CD8-positive, alpha-beta T cell (primary cell): ENCODE measurements at places on chromosomes 1 and 21. TPM values are rescaled to one million over a fixed set of nuclear protein-coding genes. Genes with fewer than 3 reads are reported as not detected.
A peak's percentile ranks its signal among the peaks of the same experiment; 100 is the strongest.

DNA sequence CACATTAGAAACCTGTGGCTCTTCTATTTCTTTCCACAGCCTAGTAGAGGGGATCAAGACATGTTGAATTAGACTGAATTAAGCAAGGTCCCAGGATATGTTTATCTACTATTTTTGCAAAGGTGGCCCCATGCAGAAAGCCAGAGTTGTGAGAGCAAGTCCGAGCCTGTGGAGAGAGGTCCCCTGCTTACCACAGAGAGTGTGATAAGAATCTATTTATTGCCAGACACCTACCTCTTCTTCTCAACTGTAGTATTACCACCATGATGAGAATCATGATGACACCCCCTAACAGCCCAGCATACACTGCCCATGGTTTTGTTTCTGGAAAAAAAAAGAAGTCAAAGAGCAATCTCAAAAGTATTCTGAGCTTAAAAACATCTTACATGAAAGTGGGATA is 23.0 kb downstream of the SLAMF1 start:
- no peak for DNase-seq

GRCh38 chr1:171037626-171038025 is 53.1 kb upstream of the FMO3 start:
- DNase-seq: no peak

- no peak for DNase-seq
Observed at GRCh38 chr1:999725-1000356, at the start of gene HES4. TSS of gene HES4 (minus strand) at chr1:1000097. CDS start at chr1:999973, 124 bp downstream.

DNA sequence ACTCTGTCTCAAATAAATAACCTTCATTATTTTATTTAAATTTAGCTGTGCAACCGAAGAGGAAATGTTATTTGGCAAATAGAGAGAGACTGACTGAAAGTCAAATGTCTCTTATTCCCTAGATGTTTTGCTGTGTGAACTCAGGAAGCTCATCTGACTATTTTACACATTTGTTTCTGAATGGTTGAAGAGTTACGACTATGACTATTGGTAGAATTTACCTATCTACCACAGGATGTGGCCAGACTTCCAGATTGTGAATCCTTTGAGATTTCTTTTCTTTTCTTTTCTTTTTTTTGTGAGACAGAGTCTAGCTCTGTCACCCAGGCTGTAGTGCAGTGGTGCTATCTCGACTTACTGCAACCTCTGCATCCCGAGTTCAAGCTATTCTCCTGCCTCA is 5.3 kb upstream of the SDE2 start:
- no peak for DNase-seq

- no peak for DNase-seq
Observed at GRCh38 chr1:60762176-60762575, 320.2 kb upstream of the NFIA start.

Gene KRTAP21-1
- total RNA-seq: not detected

Gene RNU1-2
- 3,852 TPM for total RNA-seq

Gene GAS5
- total RNA-seq: 774 TPM

- DNase-seq: no peak
Observed at GRCh38 chr21:33829844-33830243, 85.8 kb downstream of the ATP5PO start.

DNA sequence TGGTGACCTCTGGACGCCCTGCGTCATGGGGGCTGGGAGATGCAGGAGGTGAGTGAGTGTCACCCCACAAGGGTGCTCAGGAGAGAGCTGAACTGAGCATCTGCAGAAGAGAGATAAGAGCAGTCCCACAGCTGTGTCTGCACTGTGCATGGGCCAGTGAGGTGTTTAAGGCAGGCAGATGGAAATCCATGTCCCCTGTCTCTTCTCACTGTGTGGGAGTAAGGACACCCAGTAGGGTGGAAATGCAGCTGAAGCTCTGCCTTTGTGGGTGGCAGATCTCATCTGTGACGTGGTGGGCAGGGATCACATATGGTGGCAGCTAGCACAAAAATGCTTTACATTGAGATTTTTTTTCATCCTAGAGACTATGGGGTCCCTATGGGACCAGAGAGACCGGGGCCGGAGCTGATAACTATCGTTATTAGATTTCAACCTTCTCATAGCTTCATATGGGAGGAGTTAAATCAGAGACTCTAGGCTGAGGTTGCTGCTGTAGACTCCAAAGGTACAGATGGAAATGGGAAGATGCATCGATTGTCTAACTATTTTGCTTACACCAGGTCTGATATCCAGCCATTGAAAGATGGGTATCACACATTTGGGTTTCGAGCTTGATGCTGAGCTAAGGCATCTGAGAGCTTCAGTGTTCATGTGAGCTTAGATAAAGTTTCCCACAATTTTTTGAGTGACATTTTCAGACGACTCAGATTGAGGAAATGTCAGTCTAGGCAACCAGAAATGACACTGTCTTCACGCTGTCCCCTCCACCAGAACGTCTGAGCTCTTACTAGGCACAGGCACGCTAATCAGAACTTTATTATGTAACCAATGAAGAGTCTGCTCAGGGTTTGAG is 65.3 kb upstream of the PSEN2 start:
- DNase-seq: no peak

DNA sequence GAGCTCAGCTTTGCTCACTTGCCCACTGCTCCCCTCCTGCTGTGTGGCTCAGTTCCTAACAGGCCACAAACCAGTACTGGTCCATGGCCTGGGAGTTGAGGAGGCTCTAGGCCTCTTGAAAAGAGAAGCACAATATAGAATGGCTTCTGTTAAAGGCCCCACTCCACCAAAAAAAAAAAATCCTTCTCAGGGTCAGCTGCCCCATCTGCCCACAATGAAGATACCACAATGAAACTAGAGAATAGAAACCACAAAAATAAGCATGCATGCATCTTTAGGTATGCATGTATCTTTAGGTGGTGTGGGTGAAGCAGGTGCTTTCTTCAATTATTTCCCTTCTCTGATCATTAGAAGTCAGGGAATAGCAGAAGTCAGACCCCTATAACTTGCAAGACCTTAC is 620.4 kb upstream of the BEND5 start:
- no peak for DNase-seq

DNA sequence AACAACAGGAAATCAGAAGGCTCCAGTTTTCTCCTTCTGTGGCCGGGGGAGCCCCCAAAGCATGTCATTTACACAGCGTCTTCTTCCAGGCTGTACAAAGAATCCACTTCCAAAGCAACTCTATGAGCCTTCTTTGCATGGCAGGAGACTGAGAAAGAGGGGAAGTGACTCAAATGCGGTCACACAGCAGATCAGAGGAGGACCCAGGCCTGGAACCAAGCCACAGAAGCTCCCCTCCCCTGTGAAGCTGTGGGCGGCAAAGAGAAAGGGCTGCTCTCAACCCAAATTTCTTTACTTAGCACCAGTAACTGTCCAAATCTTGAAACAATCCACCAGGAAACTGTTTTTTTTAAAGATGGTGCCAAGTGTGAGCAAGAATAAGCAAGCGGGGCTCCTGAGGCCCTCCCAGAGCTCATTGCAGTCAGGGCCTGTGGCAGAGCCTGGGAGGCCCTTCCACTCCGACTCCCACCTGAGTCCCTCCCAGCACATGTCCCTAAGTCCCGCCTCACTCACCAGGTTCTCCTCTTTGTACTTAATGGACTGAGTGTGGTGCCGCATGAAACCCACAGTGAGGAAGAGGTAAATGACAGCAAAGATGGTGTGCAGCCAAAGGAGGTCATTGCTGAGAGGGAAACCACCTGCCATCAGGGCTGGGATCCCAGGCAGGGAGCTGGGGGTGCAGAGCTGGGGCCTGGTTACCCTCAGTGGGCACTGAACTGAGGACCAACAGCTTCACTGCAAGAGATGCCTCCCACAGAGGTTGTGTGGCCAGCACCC is 15.9 kb downstream of the TMEM63A start:
- DNase-seq: peak; percentile 57

DNA sequence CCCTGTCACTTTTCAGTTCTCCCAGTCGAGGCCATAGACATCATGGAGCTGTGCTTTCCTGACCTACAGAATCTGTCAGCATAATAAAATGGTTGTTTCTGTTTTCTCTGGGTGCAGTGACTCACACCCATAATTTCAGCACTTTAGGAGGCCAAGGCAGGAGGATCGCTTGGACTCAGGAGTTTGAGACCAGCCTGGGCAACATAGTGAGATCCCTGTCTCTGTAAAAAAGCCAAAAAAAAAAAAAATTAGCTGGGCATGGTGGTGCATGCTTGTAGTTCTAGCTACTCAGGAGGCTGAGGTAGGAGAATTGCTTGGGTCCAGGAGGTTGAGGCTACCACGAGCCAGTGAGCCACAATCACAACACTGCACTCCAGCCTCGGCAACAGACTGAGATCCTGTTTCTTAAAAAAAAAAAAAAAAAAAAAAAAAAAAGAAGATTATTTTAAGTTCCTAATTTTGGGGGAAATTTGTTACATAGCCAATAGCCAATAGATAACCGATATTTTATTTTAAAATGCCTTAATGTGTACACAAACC is 196.2 kb downstream of the ADSS2 start:
- DNase-seq: no peak

GRCh38 chr1:98426092-98426491 is 235.4 kb upstream of the SNX7 start:
- DNase-seq: no peak

DNA sequence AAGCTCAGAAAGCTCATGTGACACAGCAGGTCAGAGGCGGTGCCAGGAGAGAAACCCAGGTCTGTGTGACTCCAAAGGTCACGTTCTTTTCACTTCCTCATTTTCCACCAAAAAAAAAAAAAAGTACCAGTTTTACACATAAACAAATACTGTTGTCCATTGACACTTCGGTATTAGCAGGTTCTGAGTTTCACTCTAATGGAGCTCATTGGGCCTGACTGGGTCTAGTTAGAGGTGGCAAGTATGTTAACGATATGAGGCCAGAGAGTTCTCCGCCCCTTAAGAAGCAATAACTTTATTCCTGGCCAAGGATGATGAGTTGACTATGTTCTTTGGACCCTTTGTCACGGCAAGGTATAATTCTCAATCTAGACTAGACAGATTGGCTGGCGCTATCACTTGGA is 30.0 kb upstream of the SDE2 start:
- DNase-seq: no peak

Gene SH2D1B
- total RNA-seq: not detected

DNA sequence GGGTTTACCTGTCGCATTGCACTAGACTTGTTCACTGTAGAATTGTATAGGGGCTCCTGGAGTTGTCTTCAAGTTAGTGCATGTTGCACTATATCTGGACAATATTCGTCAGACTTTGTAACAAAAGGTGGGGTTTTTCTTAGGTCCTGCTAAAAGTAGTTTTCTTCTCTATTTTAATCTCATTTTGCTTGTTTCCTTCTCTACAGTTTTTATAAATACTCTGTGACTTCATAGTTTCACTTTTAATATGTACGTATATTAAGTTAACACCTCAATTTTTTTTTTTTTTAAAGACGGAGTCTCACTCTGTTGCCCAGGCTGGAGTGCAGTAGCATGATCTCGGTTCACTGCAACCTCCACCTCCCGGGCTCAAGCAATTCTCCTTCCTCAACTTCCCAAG is 26.5 kb upstream of the MRPS6 start:
- no peak for DNase-seq

DNA sequence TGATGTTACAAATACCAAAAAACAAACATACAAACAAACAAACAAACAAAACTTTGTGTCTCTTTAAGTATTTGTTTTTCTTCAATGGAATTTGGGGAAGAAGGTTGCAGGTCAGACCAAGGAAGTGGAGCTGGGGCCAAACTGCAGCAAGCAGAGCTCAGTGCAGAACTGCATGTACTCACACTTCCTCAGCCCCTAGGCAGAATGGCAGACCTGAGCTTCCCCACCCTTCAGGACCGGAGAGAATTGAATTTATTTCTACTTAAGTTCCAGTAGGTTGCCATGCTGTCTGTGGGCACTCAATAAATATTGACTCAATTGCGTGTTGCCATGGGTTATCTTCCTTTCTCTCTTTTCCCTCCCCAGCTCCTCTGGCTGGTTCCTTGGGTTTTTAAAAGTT is 173.6 kb downstream of the PTGER3 start:
- no peak for DNase-seq

Gene GPR37L1
- total RNA-seq: not detected

Gene BTBD8
- 1.2 TPM for total RNA-seq

Gene TUT4
- 133 TPM for total RNA-seq

Gene LRRC38
- total RNA-seq: not detected

Gene GPA33
- 2.0 TPM for total RNA-seq

GRCh38 chr1:186046437-186047211 is 312.4 kb downstream of the HMCN1 start:
- DNase-seq: no peak

GRCh38 chr21:42193131-42193671 is 25.7 kb upstream of the ABCG1 start:
- DNase-seq: peak; percentile 86
